ENCODE measurements at places on chromosomes 3 and 15.

DNA sequence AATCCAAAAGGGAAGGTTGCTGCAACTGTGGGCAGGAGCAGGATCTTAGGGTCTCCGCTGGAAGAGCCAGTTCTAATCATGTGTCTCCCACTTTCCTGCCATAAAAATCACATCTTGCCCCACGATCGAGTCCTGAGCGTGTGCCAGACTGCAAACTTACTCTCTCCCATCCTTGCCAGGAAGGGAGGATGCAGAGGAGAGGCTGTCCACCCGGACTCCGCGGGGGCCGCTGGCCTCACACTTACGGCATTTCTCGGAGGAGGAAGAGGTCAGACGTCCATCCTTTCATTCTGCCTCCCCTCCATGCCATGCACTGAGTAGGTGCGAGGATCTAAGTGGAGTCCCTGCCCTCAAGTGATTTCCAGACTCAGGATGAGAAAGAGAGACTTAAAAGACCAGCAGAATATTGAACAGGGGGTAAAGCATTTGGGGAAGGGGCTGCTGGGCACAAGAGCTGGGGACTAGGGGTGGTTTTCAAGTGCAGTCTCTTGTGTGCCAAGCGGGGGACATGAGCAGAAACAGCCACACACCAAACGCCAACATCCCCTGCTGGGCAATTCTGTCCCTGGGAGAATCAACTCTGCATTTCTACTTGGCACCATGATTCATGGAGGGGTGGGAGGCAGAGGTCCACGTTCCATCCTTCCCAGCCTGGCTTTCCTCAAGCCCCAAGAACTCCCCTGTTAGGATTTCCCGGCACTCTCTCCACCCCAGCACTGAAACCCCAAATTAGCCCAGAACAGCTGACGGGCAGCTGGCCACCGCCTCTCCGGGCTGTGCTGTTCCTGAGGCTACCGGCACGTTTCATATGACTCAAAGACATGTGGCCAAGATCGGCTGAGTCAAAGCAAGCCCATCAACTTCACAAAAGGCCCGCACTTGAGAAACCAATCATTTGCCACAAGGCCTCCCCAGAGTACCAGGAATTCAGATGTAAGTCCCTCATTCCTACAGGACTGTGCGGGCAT is 11.6 kb downstream of the OXTR start:
- no peak for DNase-seq

GRCh38 chr3:105869861-105870755 is 1.3 kb upstream of the CBLB start:
- no peak for DNase-seq

GRCh38 chr3:30934208-30934550 is 39.7 kb upstream of the GADL1 start:
- no peak for DNase-seq

DNA sequence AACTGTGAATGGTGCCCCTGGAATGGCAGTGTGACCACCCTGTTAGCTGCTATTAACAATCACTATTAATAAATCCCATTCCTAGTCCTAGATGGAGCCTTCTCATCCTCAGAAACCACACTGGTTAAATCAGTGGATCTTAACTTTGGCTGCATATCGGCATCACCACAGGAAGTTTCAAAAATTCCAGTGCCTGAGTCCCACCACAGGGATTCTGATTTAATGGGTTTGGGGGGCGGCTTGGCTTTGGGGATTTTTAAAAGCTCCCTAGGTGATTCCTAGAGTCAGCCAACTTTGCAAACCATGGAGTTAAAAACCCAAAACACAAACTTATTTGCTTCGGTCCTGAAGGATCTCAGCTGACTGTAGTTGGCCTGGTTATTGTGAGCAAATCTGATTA is 3.1 kb downstream of the FAM107A start:
- no peak for DNase-seq

DNA sequence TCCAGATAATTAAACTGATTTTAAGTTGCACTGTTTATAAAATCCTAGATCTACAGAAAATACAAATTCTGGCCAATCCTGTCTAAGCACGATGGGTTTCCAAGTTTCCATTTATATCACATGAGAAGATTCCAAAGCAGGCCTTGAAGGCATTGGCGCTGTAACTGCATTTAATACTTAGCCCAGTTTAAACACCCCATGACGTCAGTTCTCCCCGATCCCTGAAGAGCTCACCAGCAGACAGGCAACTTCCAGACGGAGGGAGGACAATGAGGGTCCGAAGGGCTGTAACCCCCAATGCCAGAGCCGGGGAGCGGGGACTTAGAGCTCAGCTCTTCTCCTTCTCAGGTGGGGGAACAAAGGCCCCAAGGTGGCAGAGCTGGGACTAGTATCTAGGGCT is 117.3 kb downstream of the XXYLT1 start:
- no peak for DNase-seq

GRCh38 chr3:149449799-149450198 is 24.7 kb upstream of the TM4SF4 start:
- DNase-seq = no peak

DNA sequence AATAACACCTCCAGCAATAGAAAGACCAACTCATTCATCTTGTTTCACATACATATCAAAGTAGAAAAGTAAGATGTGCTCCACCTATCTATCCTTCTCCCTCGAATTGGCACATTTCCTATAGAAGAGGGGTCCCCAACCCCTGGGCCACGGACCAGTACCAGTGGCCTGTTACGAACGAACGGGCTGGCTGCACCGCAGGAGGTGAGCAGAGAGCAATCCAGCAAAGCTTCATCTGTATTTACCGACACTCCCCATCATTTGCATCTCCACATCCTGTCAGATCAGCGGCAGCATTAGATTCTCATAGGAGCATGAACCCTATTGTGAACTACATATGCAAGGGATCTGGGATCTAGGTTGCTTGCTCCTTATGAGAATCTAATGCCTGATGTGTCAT is 95.0 kb upstream of the CGNL1 start:
- DNase-seq = no peak
